ENCODE measurements at places on chromosomes 13 and 19. TPM values are rescaled to one million over a fixed set of nuclear protein-coding genes. Genes with fewer than 3 reads are reported as not detected.

GRCh38 chr13:43516401-43516833 lies 270.4 kb downstream of the ENOX1 start:
- peak; percentile 36 for ATAC-seq

GRCh38 chr13:72489751-72490150 lies 237.7 kb downstream of the MZT1 start:
- ATAC-seq: no peak

- peak; percentile 85 for ATAC-seq
Observed at GRCh38 chr13:108269601-108270328, at the start of gene TNFSF13B. TNFSF13B (plus strand) TSS chr13:108269718; CDS start chr13:108269896, 178 bp downstream.

GRCh38 chr13:112757759-112758086 lies 67.9 kb downstream of the ATP11A start:
- no peak for ATAC-seq

DNA sequence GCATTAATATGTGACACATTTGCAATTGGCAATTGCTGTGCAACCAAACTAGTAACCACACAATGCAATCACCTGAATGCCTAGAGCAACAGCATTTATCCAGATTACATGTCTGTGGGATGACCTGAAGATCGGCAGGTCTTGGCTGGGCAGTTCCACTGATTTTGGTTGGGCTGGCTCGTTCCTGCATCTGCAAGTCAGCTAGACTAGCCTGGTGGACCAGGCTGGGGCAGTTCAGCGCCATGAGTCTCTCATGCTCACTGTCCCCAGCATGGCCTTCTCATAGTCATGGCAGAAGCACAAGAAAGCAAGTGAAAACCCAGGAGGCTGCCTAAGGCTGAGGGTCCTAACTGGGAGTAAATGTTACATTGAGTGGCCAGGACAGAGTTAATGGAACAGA lies 229.1 kb upstream of the TSHZ3 start:
- no peak for ATAC-seq

DNA sequence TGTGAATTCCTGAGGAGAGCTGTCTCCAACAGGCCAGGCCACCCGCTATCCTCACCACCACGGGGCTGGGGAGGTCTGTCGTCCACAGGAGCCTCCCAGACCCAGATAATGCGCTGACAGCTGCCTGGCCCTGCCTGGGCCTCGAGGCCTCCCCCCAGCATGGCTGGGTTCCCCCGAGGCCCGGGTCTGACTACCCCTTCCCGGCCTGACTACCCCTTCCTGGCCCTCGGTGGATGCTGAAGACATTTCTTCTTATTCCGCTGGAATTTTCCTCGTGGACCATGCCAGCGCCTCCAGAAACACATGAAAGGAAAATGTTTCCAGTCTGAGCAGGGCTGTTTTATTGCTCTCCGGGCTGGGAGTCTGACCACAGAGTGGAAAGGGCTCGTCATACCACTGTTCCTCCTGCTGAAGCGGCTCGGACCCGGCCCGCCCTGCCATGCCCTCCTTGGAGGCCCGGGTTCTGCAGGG lies 16.8 kb upstream of the COMP start:
- ATAC-seq: no peak

WDFY2 gene
- total RNA-seq: 7.0 TPM

SLITRK6 gene
- 0.28 TPM for total RNA-seq

DNA sequence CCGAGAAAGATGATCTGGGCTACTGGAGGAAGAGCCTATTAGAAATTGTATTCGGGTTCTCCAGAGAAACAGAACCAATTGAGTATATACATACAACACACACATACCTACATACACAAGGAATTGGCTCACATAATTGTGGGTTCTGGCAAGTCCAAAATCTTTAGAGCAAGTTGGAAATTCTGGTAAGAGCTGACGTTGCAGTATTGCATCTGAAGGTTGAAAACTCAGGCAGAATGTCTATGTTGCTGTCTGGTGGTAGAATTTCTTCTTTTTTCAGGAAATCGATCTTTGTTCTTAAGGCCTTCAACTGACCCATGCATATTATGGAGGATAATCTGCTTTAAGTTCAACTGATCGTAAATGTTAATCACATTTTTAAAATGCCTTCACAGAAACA lies 15.5 kb upstream of the OLFM4 start:
- ATAC-seq: no peak

GRCh38 chr19:47430041-47430802 lies 10.9 kb upstream of the MEIS3 start:
- ATAC-seq: no peak

DNA sequence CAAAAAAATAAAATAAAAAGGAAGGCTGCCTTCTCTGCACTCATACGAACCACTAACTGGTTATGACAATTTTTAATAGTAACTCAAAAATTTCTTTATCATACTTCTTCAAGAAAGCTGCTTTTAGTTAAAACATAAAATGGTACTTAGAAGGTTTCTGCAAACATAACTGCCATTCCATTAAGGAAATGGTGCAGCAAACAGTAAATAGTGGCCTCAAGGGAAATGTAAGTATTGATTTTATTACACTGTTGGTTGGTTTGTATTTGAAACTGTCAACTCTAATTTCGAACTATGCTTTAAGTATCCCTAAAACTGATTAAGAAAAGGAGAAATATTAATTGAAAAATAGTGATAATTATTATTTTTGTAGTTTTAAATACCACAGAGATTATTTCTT lies 278.0 kb downstream of the DACH1 start:
- ATAC-seq: no peak

ETV2 gene
- total RNA-seq: 2.5 TPM

SPACA4 gene
- 0.27 TPM for total RNA-seq

KLK12 gene
- total RNA-seq: not detected

SIPA1L3 gene
- total RNA-seq: 14.8 TPM

GRCh38 chr19:8127311-8127710 lies 22.1 kb downstream of the FBN3 start:
- ATAC-seq: no peak

MIA gene
- total RNA-seq: not detected

GRCh38 chr13:20185366-20186056 lies 7.2 kb downstream of the GJB2 start:
- ATAC-seq: no peak

DNA sequence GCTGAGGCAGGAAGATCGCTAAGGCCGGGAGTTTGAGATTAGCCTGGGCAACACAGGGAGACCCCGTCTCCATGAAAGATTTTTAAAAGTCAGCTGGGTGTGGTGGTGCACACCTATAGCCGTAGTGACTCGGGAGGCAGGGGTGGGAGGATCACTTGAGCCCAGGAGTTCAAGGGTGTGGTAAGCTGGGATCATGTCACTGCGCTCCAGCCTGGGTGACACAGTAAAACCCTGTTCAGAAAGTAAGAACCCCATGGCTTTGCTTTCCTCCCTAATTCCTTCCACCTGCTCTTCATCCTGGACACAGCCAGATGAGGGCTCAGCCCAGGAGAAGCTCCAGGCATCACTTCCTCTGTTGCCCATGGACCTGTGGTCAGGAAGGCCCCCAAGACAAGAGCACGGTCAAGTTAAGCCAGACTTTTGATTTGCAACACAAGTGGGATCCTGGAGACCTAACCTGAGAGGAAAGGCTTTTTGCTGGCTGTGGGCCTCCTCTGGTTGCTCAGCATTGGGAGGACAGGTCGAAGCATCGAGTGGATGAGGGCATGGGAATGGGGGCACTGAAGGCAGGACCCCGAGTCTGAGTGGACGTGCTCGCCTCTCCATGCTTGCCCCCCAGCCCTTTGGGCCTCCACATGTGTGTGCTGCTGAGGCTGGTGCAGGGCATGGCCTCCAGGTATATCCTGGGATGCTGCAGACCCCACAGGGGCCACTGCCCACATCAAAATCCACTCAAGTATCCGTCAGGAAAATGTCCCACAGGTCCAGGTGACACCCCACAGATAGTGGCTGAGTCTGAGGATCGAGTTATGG lies 25.4 kb downstream of the TUBA3C start:
- ATAC-seq: no peak

PNKP gene
- 27.2 TPM for total RNA-seq

GRCh38 chr13:51632591-51633362 lies 48.5 kb downstream of the WDFY2 start:
- ATAC-seq: no peak

DNA sequence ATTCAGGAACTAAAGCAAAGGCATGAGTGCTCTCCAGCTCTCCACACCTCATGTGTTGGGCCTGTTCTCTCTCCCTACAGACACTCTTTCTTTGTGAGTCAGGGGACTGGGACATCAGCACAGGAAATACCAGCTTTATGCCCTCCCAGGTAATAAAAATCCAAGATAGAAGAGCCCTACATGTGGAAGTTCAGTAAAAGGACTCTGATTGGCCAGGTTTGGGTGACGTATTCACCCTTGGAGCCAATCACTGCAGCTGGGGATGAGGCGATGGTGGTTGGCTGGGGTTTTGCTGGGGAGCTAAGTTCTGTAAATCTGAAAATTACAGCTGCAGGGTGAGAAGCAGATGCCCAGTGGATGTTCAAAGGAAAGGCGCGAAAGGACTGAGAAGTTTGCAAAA lies 32.5 kb downstream of the CCDC70 start:
- peak; percentile 47 for ATAC-seq

GRCh38 chr13:50826035-50826434 lies 17.5 kb downstream of the DLEU7 start:
- ATAC-seq: no peak

KRTDAP gene
- not detected for total RNA-seq

DNA sequence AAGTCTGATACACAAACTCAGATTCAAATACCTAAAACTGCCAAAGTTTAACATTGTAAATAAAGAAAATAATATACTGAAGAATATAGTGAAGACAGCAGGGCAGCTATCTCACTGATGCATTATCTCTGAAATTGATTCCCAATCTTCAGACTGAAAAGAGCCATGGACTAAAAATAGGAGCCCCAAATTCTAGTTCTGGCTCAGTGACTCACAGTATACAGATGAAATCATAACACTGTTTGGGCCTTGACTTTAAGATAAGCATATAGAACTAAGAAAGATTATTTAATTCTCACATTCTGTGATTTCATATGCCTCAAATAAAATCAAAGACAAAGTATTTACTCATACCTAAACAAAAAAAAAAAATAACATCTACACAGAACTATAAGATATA lies 53.9 kb downstream of the RBM26 start:
- no peak for ATAC-seq

DNA sequence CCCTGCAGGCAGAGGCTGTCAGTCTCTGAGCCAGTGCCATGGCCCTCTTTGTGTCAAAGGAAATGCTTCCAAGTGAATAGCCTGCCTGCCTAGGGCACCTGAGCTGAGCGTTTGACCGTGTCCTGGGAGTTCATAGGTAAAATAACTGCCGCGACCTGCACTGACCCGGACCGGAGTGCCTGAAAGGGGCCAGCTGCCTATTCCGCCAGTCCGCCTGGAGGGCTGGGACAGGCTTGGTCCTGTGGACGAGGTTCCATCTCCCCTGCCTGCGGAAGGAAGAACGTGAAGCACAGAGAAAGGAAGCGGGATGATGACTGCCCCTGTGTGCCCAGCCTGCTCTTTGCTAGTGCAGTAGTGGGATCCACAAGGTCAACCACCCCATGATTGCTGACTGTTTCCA lies 17.5 kb upstream of the ZNF492 start:
- no peak for ATAC-seq

- ATAC-seq: no peak
Observed at GRCh38 chr13:20798027-20798426, 24.3 kb upstream of the EEF1AKMT1 start.

DNA sequence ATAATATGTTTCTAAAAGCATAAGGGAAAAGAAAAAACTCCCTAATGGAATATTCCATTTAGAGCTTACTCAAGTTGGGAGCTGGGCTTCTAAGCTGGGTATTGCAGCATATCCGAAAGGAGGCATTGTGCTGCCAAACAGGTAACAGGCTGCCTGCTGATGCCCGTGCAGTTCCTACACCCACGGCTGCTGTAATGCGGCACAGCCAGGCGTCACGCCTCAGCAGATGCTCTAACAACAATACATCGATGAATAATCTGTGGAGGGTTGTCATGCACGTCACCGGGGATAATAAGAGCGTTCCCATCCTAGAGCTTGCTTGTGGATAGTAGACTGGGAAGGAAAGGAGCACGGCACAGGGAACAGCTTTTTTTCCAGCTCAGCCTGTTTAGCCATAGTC lies 1582.1 kb upstream of the SLC10A2 start:
- ATAC-seq: no peak

DNA sequence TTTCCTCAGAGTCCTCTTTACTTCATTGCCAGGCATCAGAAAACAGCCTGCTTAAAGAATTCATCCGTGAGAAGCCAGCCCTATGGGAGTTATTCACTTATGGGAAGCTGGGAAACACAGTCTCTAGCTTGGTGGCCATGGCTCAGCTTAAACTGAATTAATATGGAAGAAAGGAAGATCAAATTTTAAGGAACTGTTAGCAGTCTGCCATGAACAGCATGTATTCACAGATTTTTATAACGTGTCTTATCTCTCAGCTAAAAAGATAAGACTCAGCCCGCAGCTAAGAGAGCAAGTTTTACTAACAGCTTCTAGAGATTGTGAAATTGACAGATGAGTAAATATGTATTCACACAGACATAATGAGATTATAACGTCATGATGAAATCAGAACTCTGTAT lies 253.7 kb upstream of the RXFP2 start:
- ATAC-seq: peak; percentile 50

DNA sequence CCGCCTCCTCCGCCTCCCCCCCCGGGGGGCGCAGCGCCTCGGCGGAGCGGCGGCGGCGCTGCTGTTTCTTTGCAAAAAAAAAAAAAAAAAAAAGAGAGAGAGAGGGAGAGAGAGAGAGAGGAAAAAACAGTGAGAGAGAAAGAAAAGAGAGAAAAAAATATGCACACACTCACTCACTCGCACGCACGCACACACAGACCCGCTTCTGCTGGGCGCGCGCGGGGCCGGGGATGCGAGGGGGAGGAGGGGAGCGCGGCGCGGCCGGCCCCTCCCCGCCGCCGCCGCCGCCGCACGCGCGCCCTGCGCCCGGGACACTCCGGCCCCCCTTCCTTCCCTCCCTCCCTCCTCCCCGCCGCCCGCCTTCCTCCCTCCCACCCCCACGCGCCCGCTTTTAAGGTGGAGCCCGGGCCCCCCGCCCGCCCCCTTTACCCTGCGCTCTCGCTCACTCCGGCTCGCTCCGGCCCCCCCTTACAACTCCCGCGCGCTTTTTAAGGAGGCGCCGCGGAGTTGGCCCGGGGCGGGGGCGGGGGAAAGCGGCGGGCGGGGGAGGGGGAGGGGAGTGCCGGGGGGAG lies at the start of gene SAMD1:
Gene SAMD1, minus strand, starts transcription at position 243 of the 572 bp plus-strand sequence.
- peak; percentile 78 for ATAC-seq

- no peak for ATAC-seq
Observed at GRCh38 chr13:35514061-35514477, 37.6 kb upstream of the MAB21L1 start.

GRCh38 chr19:34639491-34640085 lies 37.4 kb downstream of the SCGB2B2 start:
- ATAC-seq: no peak

- ATAC-seq: no peak
Observed at GRCh38 chr19:7912697-7913564, 1.7 kb upstream of the TGFBR3L start.

Measured in motor neuron (in vitro differentiated cells).